ENCODE measurements at places on chromosomes 4 and X.

DNA sequence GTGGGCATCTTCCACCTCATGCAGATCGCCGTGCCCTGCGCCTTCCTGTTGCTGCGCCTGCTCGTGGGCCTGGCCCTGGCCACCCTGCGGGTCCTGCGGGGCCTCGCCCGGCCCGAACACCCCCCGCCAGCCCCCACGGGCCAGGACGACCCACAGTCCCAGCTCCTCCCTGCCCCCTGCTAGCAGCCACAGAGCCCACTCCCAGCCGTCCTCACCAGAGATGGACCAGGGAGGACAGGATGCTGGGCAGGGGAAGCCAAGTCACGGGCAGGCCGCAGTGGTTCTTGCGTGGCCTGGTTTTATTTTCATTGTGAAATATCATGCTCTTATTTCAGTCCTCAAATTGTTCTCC lies 15.1 kb downstream of the DGKQ start:
- DNase-seq, result no peak

- no peak for DNase-seq
Observed at GRCh38 chrX:122591546-122591945, 592.5 kb upstream of the GRIA3 start.

GRCh38 chrX:39163581-39164126 lies 362.4 kb downstream of the MID1IP1 start:
- no peak for DNase-seq

- DNase-seq, result no peak
Observed at GRCh38 chr4:52071791-52072546, 20.9 kb downstream of the SPATA18 start.

- DNase-seq, result no peak
Observed at GRCh38 chr4:158667651-158668198, 4.0 kb downstream of the C4orf46 start.

DNA sequence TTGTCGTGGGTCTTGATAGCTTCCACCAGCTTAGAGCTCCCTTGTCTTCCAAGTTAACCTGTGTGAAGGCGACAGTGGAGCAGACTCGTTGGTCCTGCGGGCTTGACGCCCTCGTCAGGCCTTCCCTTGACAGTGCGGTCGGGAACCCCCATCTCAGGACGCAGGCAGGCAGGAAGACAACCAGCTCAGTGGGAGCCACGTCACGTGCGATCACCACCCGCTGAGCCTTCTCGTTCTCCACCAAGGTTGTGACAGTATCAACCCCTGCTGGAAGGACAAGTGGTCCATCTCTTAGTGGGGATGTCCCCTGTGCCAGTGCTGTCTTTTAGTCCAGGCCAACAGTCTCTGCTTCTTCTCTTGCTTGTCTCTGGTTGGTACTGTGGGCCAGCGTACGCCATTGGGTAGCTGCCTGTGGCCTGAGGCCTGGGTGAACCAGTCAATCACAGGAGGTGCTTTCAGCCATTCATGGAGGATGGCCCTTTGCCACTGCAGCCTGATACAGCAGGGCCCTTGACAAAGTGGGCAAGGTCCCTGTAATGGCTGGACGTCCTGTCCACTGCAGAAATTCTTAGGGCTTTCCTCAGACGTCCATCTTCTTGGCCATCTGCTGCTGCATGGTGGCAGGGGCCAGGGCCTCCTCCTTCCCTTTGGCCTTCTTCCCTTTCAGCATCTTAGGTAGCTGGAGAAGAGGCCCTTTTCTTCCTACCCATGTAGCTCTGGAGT lies 31.4 kb downstream of the RGS12 start:
- DNase-seq, result no peak

DNA sequence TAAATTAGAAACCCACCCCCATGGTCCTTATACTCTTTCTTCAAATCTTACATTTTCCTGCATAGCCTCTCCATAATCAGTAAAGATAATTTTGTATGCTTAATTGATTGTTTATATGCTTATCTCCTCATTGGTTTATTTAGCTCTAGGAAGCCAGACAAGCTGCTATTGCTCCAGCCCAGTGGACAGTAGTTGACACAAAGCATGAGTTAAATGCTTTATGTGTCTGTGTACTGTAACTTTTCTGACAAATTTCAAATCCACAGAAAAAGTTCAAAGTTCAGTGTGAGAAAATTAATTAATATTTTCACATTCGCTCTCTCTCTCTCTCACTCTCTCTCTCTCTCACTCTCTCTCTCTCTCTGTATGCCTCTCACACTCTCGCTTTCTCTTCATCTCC lies 181.7 kb downstream of the GABRB1 start:
- DNase-seq, result no peak

DNA sequence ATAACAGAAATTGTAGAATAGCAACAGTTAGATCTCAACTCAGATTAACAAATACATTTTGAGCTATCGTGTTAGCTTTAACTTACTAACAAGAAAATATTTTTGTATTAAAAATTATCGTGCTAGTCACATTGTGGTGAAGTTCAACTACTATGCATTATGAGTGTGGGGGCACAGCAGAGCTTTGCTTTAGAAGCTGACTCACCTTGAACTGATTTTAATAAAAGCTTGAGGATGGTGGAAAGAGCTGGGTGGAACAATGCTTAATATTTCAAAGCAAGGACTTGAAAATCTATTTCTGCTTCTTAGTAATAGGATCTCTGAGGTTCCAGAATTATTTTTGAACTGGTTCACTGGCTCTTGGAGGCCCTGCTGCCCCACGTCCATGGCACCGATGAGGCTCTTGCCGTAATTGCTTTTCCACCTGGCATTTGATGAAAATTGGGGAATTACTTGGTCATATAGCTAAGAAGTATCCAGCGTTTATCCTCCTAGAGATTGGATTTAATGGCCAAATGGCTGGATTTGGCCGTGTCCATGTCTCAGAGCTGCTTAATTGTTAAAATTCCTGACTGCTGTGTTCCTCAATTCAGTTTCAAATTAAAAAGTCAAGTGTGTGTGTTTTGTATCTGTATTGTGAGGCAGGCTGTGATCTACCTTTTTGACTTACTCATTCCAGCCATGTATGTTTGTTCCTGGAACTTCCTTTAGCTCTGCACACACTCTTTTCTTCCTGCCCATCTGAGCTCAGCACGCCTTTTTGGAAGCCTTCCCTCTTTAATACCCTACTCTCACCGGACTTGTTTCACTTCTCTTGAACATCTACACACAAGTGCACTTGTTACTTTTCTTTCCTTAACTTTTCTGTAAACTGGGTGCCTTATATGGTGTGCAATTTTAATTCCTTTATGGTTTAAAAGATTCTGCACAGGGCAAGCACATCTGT lies 66.6 kb upstream of the LIMCH1 start:
- no peak for DNase-seq

- DNase-seq, result no peak
Observed at GRCh38 chr4:44118971-44119680, 329.5 kb downstream of the KCTD8 start.

- DNase-seq, result no peak
Observed at GRCh38 chr4:174358829-174359228, 75.1 kb downstream of the CEP44 start.

DNA sequence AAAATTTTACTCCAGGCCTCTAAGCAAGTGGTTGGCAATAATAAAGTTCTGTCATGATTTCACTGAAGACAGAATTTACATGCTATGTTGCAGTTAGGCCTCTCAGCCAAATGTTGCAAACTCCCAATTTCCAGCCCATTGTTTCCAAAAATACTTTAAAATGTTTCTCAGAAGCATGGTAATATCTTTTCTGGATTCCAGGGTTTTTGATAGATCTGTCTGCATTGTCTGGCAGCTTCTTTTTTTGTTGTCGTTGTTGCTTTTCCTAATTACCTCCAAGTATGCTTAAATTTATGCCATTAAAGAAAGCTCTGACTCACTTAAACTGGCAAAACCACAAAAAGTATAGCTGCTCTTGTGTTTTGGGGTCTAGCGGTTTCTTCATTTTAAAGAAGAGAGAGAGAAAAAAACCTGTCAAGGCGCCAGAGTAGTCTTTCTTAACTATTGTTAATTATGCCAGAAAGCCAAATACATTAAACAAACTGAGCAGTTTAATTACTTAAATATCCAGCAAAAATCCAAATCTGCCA lies 97.0 kb downstream of the AGTR2 start:
- no peak for DNase-seq

DNA sequence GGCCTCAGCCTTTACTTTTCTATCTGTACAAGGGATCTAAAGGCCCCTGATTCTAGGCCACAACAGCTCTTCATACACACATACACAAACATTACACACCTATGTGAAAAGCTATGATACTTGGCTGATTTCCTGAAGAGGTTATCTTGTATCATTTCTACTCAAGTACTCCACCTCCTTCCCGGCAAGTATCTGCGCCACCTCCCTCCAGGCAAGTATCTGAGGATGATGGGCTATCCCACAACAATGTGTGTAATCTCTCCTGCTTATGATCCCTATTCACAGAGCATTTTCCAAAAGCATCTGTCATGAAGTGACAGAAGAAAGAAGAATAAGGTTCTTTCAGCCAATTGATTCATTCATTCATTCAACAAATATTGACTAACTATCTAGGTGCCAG lies 36.8 kb downstream of the AFAP1 start:
- no peak for DNase-seq

DNA sequence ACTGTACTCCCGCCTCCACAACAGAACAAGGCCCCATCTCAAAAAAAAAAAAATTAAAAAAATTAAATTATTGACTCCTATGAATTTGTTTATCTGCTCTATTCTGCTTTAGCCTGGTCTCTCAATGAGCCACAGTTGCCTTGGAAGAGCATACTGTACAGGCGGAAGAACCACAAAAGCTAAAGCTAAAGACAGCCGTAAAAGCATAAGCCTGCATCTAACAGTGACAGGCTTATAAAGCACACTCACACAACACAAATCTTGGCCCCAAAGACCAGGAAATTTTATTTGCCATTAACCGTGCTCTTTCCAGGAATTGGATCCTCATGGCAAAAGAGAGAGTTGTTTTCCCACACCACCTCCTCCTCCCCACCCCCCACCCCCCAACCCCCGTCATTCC lies 53.5 kb upstream of the KLF3 start:
- DNase-seq, result no peak

DNA sequence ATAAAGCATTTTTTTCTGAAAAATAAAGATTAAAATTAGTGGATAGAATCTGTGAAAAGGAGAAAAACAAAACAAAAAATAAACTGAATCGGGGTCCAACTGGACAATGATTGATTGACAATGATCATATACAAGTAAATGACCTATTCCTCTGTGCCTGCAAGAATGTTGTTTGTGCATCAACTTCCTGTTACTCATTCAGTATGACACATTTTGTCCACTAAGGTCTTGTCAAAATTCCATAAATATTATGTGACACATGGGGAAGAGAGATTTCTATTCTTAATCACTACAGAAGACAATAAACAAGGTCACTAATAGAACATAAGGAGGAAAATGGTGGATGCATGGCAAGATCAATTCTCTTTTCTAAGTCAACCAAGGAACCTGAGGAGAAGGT lies 54.9 kb downstream of the F8 start:
- DNase-seq, result no peak

Measured in stimulated activated CD4-positive, alpha-beta T cell treated with anti-CD3 and anti-CD28 coated beads, Interleukin-12 subunit alpha, Interleukin-12 subunit beta, amount 100 ng/mL, for 24 hours (primary cell).